ENCODE measurements at places on chromosomes 13 and 19. TPM values are rescaled to one million over a fixed set of nuclear protein-coding genes. Genes with fewer than 3 reads are reported as not detected.

The PLK5 gene
- not detected for total RNA-seq

The SLC27A1 gene
- 7.9 TPM for total RNA-seq

The ZNF285 gene
- total RNA-seq = 2.2 TPM

The AP1M2 gene
- total RNA-seq = 135 TPM

The NCAN gene
- total RNA-seq = not detected

The MATK gene
- total RNA-seq = not detected

The NALCN gene
- total RNA-seq = 0.26 TPM

Data from bronchial epithelial cell (primary cell).